Stimulated activated CD4-positive, alpha-beta T cell treated with anti-CD3 and anti-CD28 coated beads, Interleukin-2, amount 100 ng/mL, for 48 hours (primary cell): ENCODE measurements at places on chromosomes 6 and 20.

GRCh38 chr20:5975778-5976177, 25.3 kb downstream of the MCM8 start:
- DNase-seq = no peak

- DNase-seq = no peak
Observed at GRCh38 chr6:11919771-11920440, 92.2 kb upstream of the HIVEP1 start.

DNA sequence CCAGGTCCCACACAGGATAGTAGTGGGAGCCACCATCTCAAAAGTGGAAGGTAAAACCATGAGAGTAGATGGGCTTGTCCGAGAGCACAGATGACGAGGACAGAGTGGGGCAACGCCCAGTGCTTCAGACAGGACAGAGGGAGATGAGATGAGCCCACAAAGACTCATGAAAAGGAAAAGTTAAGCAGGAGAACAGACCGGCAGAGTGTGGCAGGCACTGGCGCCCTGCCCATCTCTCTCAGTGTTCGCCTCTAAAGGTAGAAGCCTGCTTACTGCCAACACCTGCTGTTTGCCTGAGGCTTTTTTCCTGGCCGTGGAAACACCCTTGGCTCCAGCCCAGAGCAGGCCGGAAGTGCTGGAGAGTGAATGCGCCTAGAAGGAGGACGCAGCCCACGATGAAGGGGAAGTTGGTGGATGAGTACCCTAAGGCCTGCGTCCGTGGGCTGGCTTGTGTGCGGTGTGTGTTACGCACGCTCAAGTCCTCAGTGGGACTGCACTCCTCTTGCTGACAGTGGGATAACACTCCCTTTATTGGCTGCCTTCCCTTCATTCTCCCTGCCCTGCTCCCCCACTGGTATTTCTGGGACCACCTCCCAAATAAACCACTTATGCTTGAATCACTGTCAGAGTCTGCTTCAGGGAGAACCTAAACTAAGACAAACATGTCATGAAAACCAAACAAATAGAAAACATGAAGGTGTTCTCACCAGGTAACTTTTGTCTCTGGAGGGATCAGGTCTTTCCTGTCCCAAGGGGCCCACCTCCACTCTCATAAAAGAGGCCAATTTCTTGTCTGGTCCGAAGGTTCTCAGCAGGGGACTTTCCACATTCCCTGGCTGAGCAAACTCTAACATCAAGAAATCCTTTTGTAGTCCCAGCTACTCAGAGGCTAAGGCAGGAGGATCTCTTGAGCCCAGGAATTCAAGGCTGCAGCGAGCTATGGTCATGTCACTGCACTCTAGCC, 9.1 kb upstream of the FOXP4 start:
- DNase-seq = no peak

- no peak for DNase-seq
Observed at GRCh38 chr6:20704325-20705025, 170.2 kb downstream of the CDKAL1 start.
